GM19239 (cell line): ENCODE measurements at places on chromosomes 11 and 22.

DNA sequence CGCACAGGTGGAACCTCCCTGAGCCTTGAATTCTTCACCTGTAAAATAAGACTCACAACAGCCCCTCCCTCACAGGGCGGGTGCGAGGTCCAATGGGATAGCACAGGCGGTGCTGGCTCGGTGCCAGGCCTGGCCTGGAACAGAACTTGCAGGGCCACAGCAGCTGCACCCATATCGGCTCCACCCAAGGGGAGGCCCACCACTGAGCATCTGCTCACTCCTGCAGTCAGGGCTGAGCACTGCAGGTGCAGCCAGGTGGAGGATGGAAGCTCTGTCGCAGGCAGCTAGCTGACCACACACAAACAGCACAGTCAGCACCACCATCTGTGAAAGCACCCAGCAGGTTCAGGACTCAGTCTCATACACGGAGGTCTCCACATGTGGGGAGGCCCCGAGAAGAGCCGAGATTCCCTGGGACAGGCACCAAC is 19.6 kb downstream of the VPS37C start:
- no peak for DNase-seq

- no peak for DNase-seq
Observed at GRCh38 chr11:64247729-64248531, 1.2 kb upstream of the PPP1R14B start.

DNA sequence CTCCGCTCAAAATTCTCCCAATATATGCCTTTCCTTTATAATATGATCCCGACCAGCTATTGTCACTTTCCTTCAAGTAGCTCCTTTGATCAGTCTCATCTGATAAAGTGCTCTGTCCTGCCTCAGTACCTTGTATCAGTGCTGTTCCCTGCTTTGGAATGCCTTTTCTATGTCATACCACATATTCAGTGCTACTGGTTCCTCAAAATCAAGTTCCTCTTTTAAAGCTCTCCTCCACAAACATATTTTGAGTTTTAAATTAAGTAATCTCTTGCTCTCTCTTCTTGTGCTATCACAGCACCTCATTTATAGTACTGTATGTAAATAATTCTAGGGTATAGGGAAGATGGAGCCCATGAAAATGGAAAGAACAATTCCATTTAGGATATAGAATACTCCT is 137.1 kb upstream of the CTSC start:
- no peak for DNase-seq

- peak; percentile 88 for DNase-seq
Observed at GRCh38 chr11:123580557-123581275, 73.7 kb downstream of the SCN3B start.

- DNase-seq: no peak
Observed at GRCh38 chr22:33757802-33758483, 162.3 kb downstream of the LARGE1 start.

DNA sequence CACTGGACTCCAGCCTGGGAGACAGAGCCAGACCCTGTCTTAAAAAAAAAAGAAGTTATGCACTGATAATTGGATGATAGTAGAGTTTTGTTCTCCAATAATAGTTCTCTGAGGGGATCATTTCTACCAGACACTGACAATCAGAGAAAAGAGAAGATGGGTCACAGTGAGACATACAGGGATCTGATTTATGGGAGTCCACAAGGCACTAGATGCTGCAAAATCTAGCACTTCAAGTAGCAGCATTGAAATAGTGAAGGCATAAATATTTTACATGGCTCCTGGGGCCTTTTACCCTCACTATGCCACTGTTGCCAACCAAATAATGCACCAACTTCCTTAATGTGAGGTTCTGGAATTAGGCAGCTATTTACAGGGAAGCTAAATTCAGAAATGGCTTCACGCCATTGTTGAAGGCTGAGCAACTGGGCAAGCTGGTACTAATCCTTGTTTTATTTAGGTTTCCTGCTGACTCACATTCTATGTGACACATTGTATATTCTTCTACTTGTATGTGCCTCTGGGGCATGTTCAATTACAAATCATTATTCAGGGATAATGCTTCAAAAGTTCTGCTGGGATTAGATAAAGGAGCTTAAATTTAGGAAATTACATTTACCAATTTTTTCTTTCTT is 38.2 kb upstream of the ABTB2 start:
- DNase-seq: no peak

- DNase-seq: no peak
Observed at GRCh38 chr11:122153746-122154145, 37.7 kb upstream of the BLID start.

GRCh38 chr22:42371099-42371498 is 61.1 kb downstream of the NFAM1 start:
- no peak for DNase-seq

- no peak for DNase-seq
Observed at GRCh38 chr11:122811721-122812120, 26.6 kb upstream of the CRTAM start.

- no peak for DNase-seq
Observed at GRCh38 chr11:96459751-96460150, 69.9 kb downstream of the JRKL start.

DNA sequence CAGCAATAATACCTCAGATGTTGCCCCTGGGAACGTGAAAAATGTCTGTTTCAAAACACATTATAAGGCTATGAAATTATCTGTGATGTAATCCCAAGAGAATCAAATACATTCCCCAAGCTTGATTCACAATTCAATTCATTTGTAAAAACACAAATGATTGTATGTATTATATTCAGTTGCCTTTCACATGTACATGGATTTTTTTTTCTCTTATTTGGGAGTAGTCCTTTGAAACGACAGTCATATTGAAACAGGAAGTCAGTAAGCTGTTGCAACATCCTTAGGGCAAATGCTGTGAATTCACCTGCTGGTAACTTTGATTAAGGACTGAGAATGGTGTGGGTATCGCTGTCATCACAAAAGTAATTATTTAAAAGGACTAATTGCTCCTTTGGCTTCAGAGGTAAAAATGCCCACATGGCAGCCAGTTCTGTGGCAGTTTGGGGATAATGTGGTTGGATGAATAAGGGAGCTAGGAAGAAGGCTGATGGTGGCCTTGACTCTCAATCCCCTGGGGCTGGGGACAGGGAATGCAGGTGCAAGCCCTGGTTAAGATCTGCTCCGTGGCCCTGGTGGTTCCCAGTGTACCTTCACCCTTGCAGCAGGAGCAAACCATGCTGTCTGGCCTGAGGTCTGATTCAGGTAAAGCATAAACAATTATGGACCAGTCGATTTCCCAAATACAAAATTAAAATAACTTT is 13.2 kb downstream of the EHF start:
- DNase-seq: peak; percentile 34

GRCh38 chr11:78027759-78028158 is 4.7 kb upstream of the KCTD14 start:
- DNase-seq: no peak

DNA sequence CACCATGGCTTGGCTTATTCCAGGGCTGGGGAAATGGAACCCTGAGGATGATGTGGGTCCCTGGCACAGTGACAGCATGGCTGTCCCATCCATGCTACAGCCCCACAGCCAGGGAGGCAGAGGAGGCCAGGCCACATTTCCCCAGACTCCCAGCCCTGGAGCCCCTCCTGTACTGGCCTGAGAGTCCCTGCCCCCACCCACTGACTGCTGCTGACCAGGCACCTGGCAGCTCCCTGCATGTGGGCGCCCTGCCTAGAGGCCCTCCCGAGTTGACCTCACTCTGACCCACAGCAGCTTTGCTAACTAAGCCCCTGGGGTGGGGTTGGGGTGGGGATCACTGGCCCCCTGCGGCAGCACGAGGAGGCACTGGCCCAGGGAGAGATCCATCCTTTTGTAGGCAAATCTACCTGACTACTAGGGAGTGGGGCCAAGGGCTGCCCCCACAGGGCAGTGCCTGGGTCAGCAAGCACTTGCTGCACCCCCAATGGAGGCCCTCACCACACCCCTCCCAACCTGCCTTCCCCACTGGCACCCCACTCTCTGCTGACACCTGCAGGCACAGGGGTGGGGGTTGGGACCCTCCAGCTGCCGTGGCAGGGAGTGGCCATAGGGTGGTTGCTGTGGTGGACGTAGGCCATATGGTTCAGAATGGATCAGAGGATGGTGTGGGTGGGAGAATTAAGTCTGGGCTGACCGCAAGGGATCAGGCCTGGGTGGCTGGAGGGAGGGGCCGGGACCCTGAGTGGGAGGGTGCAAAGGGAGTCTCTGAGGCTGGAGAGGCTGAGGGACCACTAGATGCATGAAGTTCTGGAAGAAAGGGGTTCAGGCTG is 17.4 kb downstream of the ARVCF start:
- DNase-seq: no peak

DNA sequence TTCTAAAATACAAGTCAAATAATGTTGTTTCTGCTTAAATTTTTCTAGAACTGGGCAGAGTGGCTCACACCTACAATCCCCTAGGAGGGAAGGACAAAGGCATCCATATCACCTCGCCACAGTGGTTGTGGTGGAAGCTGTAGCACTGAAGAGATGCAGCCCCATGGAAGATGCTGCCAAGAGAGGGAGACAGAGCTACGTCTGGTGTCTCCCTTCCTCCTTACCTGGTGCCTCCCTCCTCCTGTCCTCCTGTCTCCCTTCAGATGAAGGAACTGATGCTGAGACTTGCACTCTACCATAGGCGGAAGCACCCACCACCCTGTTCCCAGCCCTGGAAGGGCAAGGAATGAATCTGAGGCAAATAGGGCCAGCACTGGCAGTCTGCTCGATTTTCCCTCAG is 22.3 kb downstream of the MMP27 start:
- DNase-seq: no peak

DNA sequence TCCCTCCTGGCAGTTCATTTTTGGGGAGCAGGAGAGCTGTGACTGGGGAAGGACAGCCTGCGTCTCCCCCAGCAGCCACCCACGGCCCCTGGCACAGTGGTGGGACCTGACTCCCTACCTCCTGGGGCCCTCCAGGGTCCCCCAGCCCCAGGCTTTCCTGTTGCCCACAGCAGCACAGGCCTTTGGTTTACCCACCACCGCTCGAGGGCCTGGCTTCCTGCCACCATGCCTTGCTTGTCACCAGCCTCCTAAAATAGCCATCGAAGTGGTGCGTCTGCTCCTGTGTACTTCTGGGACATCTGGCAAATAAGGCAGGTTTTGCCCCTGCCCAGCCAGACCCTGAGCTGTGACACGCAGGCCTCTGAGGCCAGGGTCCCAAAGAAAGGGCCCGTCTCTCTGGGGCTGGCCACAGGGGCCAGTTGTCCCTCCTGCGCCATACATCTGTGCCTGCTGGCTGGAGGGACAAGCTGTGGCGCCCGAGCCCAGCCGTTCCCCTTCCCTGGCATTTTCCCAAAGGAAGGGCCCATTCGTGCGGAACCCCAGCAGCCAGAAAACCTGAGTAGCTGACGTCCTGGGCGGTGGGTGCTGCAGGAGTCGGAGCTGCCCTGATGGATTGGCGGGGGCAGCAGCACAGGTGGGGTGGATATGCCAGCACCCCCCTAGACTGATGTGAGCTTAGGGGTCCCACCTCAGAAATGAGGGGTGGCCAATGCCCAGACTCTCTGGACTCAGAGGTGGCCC is 14.6 kb downstream of the PHLDA2 start:
- DNase-seq: no peak

- DNase-seq: no peak
Observed at GRCh38 chr11:1498262-1498661, 11.7 kb upstream of the MOB2 start.

DNA sequence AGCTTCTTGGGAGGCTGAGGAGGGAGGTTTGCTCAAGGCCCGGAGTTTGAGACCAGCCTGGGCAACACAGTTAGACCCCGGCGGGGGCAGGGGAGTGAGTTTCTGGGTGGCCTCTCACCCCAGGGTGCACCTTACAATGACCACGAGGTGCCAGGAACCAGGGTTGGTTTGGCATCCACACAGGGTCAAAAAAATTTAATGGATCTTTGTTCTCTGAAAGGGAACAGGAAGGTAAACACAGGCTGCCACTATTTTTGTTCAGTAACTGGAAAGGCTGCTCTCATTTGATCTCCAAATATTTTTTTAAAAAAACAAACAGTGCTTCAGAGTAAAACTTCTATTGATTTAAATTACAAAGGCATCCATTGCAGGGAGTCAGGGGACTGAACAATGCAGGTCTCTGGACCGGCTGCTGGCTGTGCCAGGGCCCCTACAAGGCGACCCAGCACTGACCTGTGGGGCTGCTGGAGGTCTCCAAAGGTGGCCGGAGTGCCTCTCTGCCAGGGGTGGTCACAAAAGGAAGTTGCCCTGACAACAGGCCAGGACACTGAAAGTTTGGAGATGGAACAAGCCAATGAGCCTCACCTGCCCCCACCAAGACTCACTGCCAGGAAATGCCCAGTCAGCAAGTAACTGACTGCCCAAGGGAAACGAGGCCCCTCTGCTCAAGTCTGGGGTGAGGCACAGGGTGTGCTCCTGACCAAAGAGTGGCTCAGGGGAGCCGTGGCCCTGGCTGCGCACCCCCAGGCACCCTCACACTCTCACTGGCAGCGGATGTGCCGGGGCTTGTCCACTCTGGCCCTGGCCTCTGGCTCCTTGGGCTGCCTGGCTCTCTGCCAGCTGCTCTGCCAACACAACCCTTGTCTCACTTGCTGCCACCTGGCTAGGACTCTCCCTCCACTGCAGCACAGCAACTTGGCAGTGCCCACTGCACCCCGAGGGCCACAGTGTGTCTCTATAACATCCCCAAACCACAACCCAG is 51.8 kb downstream of the ARFGAP3 start:
- DNase-seq: no peak

- DNase-seq: peak; percentile 98
Observed at GRCh38 chr22:39502109-39502788, at the start of gene MIEF1. Gene MIEF1, plus strand, starts transcription at chr22:39502290. Its CDS starts 9,005 bp downstream, at chr22:39511295.

- DNase-seq: no peak
Observed at GRCh38 chr11:559020-559620, 1.4 kb downstream of the LMNTD2 start.

GRCh38 chr11:68689737-68690625 is 5.6 kb downstream of the GAL start:
- DNase-seq: no peak

- DNase-seq: no peak
Observed at GRCh38 chr22:36808721-36809344, 8.0 kb downstream of the PVALB start.

- peak; percentile 70 for DNase-seq
Observed at GRCh38 chr22:22787786-22788459, 99.7 kb upstream of the IGLL5 start.

DNA sequence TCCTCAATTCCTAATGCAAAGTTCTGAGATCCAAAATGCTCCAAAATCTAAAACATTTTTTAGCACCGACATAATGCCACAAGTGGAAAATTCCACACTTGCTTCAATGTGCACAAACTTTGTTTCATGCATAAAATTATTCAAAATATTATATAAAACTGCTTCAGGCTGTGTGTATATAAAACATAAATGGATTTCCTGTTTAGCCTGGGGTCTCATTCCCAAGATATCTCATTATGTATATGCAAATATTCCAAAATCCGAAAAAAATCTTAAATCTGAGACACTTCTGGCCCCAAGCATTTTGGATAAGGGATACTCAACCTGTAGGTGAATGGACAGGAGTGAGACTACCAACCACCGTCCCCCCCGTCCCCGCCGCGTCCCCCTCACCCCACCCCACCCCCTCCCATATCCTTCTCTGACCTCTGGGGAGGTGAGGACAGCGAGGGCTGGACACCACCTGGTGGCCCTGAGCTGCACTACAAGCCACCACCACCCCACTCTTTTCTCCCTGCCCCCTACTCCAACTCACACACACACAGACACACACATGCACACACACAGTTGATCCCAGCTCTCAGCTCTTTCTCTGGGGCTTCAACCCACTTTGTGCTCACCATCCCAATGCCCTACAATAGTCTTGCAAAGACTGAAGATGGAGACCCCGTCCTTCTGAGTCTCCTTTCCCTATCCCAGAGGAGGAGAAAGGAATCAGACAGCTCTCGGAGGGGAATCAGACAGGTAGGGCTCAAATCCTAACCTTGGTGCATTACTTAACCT is 101.0 kb downstream of the PDE2A start:
- no peak for DNase-seq

GRCh38 chr11:107705027-107705426 is 6.8 kb downstream of the SLN start:
- DNase-seq: no peak
